ENCODE measurements at places on chromosomes 7 and 10.
A peak's percentile ranks its signal among the peaks of the same experiment; 100 is the strongest.

GRCh38 chr10:127578259-127578960 lies 29.3 kb downstream of the NPS start:
- DNase-seq: no peak

DNA sequence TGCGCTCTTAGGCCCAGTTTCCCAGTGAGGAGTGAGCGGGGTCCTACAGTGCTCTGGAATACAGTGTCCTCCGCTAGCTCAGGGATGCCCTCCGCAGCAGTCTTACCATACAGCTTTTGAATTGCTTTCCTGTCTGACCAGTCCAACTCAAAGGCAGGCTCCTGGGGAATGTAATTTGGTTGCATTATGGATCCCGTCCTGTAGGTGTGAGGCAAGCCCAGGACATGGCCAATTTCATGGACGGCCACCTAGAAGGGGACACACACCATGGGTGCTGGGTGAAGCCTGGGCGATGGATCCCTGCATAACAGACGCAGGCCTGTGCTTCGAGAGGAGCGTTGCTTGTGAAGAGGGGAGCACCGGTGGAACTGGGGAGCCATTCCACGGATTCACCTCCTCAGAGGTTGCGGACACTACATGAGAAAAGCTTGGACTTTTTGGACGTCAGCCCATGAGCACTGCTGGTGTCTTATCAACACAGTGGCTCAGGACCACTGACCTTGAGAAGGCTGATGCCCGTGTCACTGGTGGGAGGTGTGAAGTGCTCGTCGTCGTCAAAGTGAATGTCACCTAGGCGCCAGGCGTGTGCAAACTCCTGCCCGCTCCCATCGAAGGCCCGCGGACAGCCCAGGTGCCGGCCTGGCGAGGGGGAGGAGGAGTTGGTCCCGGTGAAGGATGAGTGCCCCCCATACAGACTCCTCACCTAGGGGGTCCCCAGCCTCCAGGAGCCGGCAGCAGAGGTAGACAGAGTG lies 3.3 kb downstream of the MMP21 start:
- DNase-seq: no peak

GRCh38 chr7:7151865-7152264 lies 30.5 kb upstream of the C1GALT1 start:
- no peak for DNase-seq

GRCh38 chr10:100830728-100831111 lies 82.0 kb upstream of the SLF2 start:
- no peak for DNase-seq

DNA sequence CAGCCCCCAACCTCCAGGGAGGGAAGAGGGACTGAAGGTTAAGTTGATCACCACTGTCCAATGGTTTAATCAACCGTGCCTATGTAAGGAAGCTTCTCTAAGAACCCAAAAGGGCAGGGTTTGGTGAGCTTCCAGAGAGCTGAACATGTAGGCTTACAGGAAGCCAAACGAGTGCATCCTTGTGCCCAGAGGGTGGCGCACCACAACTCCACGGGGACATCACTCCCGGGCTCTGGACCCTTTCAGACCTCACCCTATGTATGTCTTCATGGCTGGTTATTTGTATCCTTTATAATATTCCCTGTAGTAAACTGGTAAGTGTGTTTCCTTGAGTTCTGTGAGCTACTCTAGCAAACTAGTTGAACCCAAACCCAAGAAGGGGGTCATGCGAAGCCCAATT lies 11.5 kb upstream of the NFKB2 start:
- no peak for DNase-seq

DNA sequence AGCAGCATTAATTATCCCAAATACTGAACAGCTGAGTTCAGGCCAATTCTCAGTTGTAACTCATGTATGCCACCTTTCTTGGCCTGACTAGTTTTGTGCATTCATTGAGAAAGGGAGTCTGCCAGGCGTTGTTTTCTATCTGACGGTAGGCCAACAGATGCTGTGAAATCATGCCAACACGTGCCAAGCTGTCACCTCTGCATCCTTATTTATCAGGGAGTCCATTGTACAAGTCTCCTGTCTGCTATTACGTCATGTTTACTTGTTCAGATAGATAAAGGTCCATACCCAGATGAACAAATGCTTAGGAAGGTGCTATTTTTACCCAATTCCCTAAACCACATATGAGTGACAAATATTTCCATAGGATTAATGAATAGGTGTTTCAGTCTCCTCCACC lies 127.2 kb upstream of the CDK6 start:
- no peak for DNase-seq

DNA sequence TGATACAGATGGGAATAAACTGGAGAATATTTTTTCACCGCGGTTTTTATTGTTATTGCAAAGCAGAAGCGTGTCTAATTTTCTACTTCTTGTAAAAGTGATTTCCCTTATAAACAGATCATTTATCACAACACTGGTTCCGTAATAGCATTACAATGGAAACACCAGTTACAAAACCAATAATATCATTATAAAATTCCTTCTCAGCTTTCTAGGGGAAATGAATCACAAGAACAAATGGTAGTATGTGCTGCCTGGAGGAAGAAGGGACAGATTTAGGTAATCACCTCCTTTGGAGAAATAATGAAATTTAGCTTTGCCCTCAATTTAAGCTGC lies 2.4 kb upstream of the CCDC6 start:
- no peak for DNase-seq

DNA sequence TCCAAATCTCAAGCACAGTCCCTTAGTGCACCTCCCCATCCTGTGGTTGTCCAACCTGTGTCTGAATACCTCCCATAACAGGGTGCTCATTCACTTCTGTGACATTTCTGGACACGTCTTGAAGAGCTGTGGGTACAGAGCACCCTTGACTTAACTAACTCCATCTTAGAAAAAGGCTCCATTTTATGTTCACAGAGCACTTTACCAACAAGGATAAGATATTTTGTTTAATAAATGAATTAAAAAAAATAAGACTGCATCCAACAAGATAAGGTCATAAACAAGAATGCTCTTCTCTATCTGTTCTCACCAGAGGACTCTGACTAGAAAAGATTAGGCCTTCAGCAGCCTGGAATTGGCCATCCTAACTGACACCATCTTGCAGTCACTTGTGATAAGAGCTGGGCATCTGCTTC lies 335.2 kb upstream of the ZNF32 start:
- no peak for DNase-seq

DNA sequence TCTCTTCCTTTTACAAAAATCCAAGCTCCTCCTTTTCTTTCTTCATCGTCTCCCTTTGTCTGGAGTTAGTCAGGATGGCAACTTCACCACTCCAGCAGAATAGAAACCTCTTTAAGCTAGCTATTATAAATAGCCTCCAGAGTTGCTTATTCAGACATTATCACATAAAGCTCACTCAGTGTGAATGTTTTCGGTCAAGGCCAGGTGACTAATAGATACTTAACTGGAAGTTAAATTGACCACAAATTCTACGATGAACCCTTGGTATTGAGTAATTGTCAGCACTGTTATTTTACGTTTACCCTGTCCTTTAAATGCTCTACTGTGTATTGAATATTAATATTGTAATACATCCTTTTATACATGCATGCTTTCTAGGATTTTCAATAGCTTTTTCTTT lies 340.4 kb downstream of the OTUD1 start:
- DNase-seq: no peak

DNA sequence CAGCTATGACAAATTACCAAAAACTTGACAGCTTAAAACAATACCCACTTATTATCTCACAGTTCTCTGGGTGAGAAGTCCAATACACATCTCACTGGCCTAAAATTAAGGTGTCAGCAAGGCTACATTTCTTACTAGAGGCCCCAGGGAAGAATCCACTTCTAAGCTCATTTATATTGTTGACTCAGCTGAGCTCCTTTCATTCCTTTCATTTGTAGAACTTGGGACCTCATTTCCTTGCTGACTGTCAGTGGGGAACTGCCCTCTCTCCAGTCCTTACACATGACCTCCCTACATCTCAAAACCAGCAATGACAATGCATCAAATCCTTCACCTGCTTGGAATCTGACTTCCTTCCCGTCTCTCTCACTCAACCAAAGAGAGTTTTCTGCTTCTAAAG lies 240.3 kb downstream of the IPMK start:
- no peak for DNase-seq

DNA sequence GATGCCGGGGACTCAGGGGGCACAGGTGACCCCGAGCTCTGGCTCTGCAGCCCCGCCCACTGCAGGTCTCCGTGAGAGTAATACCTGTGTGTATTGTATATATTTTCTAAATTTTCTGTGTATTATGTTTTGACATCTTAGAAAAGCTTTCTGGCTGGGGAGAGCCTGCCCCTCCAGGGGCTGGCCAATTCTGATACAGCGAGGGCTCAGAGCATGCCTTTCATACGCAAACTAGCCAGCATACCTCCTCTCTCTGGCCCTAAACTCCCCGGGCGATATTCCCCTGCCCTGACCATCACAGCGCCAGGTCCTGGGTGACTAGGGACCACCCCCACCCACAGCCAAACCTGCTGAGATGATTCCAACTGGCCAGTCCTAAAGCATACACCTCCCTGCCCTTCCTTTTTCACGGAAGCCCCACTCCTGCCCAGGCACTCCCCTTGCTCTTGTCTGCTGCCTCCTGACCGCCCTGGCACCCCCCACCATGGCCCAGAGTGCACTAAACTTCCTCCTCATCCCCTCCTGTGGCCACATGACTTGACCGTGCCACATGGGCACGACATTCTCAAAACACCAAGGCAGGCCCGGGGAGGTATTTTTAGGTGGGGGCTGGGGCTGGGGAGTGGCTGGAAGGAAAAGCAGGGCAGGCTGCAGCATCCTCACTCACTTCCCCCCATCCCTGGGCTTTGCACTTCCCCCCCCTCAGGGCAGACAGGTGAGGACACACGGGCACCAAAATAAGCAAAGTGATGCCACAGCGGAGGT lies 61.5 kb downstream of the INSIG1 start:
- DNase-seq: no peak

DNA sequence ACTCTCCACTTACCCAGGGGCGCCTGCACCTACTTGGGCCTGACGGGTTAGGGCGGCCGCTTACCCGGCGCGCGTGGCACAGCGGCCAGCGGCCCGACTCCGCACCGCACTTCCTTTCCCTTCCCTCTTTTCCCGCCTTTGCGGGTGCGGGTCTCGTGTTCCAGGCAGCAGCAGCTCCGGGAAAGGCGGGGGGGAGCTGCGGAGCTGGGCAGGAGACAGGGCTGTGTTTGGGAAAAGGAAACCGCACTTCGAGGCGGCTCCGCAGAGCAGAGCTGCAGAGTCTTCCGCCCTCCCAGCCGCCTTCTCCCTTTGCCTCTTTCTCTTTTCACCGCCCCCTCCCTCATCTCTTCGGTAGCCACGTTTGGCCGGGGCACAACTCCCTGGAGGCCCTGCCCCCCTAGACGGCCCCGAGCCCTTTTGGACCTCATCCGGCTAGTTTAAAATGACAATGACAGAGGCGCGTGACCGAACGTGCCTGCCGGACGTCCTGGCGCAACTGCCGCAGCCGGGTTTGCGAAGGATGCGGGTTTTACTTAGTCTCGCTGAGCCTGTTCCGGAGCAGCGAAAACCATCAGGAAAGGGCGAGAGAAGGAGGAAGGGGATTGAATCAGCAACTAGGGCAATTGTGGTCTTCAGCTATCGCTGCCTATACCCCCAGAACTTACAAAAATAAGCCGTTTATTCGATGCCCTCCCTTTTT lies 7.9 kb upstream of the PAX2 start:
- no peak for DNase-seq

DNA sequence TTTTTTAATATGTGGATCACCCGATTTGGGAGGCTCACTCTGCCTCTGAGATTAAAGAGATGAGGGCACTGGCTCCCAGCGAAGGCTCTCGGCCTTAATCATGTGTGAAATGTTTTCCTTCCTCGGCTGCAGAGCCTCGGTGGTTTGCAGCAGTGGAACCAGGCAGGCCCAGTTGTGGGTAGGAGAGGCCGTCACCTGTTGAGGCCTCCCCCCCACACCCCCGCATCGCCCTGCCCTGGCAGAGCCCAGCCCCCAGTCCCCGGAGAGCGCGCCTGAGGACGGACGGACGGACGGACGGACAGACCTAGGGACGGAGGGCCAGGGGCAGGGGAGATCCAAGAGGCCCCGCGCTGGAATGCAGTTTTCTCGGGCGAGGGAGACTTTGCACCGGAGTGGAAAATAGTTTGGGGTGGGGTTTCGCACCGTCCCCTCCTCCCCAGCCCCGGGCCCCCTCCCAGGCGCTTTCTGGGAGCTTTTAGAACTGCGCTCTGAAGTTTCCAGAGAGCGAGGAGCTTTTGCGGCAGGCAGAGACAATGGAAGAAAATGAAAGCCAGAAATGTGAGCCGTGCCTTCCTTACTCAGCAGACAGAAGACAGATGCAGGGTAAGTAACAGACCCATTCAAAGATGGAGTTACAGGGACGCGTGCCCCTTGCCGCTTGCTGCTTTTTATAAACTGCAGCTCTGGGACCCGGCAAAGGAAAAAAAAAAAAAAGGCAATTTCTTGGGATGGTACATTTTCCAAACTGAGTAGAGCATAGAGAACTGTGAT lies at the start of gene KIAA1217:
Gene KIAA1217, plus strand, starts transcription at position 478 of the 771 bp plus-strand sequence. Its CDS starts 56 bp downstream, at position 534.
- DNase-seq: peak; percentile 22

- no peak for DNase-seq
Observed at GRCh38 chr10:118255355-118255754, 86.8 kb downstream of the FAM204A start.

DNA sequence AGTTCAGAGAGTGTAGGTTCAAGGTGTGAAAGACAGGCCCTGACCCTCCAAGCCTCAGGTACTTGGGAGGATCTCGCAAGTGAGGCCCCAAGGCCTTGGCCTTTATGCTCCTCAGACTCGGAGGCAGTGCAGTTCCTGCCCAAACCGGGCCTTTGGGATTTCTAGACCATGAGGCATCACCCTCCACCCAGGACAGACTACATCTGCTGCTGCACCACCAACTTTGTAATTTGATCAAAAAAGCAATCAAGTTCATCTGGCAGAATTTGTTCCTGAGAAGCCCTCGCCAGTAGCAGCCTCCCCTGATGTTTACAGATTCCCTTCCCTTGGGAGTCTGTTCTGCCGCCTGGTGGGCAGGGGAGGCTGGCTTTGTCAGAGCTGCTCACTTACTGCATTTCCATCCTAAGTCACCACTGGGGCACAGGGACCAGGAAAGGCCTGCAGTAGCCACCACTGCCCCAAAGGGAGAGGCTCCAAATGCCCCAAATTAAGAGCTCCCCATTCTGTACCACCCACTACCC lies 2.1 kb downstream of the CAMK2G start:
- no peak for DNase-seq

DNA sequence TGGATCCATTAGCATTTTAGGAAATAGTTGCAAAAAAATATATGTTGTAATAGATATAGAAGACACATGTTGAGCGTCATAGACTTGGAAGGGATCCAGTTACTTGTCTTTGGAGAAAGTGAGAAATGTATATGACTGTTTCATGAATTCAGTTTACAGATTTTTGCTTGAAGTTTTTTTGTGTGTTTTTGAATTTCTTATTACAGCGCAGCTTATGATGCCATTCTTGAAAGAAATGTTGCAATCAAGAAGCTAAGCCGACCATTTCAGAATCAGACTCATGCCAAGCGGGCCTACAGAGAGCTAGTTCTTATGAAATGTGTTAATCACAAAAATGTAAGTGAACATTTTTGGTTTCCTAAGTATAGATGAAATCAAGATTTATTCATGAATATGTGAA lies 98.2 kb downstream of the MAPK8 start:
- no peak for DNase-seq

Data from activated CD4-positive, alpha-beta T cell treated with anti-CD3 and anti-CD28 coated beads for 48 hours (primary cell).